Activated naive CD4-positive, alpha-beta T cell treated with anti-CD3 and anti-CD28 coated beads for 36 hours (primary cell): ENCODE measurements at places on chromosomes 1 and 21. TPM values are rescaled to one million over a fixed set of nuclear protein-coding genes. Genes with fewer than 3 reads are reported as not detected.

GJC2 gene
- total RNA-seq = 0.25 TPM

DNA sequence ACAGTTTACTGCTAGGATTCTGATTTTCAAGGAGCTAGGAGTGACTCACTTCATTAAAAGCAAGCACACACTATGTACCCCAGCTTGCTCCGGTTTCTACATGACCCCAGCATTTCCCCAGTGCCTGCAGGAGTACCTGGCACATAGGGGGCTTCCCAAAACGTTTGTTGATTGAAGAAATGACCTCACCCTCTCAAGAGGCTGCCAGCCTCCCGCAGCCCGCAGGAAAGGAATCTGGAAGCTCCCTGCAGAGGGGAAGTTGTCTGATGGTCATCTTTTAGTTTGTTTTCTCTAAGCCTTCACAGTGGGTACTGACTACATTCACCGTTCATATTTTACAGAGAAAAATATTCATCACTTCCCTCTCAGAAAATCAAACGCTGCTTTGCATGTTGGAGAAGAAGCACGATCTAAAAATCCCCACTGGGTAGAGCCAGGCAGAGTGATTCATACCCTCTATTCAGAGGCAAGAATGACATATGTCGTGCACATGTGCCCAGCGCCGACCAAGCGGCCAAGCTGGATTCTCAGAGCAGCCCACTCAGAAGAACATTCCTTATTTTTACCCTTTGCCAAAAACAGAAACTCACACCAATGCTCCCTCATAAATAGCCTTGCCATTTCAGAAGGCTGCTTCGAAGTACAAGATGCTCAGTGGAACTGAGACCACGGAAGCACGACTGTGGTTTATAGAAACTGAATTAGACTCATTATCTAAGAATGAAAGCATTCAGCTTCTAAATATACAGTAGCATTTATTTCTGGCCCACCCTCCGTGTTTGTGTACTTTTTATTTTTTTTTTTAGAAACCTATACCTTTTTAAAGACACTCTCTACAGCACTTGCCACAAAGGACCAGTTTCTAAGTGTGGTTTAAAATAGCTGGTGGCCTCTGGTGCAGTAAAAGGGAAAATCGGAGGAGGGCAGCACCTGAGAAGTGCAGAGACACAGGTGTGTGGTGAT, 143.2 kb downstream of the MIS18A start:
- no peak overlapping the region for H3K4me3 ChIP-seq
- no peaks in the 10 kb centered on the region for H3K36me3 ChIP-seq

DNA sequence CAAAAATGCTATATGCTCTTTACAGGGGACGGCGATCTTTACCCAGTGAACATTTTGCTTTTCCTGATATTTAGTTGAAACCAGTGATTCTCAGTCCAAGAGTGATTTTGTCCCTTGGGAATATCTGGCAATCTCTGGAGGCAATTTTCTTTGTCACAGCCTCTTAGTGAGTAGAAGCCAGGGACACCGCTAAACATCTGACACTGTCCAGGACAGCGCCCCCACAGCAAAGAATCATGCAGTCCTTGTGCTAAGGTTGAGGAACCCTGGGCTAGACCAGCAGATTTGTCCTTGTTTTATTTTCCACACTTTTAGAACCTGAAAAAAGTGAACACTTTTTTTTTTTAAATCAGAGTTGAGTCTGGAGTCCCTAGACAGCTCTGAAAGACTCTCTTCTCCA, 13.1 kb downstream of the EVA1C start:
- no peaks in the 10 kb centered on the region for H3K4me1 ChIP-seq
- H3K27ac ChIP-seq = no peak overlapping the region
- no peak overlapping the region for H3K4me3 ChIP-seq
- no peaks in the 10 kb centered on the region for H3K27me3 ChIP-seq

GRCh38 chr1:41341772-41342562, 19.3 kb upstream of the FOXO6 start:
- H3K27ac ChIP-seq = no peak overlapping the region
- H3K4me3 ChIP-seq = no peak overlapping the region
- H3K27me3 ChIP-seq = peaks cover 26% of the 10 kb centered on the region
- H3K36me3 ChIP-seq = no peaks in the 10 kb centered on the region

DNA sequence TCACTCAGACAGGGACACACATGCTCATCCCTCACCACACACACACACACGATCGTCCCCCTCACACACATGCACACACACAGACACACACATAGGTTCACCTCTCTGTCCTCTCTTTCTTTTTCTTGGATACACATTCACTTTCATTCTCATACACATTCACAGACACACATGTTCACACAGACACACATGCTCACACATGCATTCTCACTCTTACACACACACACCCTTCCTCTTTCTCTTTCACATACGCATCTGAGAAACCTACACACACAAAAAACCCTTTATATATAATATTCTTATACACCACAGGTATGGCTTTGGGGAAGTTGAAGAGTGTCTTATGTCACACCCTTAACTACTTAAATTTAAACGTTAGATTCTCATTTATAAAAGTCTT, 248.6 kb upstream of the RUNX1 start:
- no peaks in the 10 kb centered on the region for H3K36me3 ChIP-seq
- H3K4me3 ChIP-seq = no peak overlapping the region
- no peaks in the 10 kb centered on the region for H3K27me3 ChIP-seq
- peaks cover 18% of the 10 kb centered on the region for H3K4me1 ChIP-seq
- no peak overlapping the region for H3K27ac ChIP-seq

DNA sequence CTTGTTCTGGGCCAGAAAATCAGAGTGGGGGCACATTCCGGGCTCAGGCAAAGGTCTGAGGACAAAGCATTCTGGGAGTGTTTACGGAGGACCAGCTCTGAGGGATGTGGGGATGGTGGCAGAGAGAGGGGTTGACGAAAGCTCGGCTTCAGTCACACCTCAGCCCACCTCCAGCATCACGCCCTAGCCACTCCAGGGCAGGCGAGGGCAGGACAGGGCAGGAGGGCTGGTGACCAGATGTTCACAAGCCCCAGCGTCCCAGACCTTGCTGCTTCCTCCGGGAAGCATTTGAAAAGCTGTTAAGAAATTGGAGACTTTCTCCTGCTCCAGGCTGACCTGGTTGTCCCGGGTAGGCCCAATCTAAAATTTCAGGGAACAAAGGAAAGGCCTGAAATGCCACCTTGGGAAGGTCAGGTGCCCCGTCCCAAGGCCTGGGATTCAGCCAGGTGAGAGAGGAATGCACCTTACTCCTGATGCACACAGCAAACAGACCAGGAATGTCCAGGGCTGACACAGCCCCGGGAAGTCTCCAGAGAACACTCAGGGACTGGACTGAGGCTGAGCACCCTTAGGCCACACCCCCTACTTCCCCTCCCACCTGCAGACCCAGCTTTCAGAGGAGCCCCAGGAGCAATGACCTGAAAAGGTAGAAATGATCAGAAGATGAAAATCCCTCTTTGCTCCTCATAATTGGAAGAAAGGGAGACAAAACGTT, 71.9 kb upstream of the KLHDC7A start:
- no peak overlapping the region for H3K27ac ChIP-seq
- H3K36me3 ChIP-seq = no peaks in the 10 kb centered on the region

- DNase-seq = peak; percentile 23
- peaks cover 44% of the 10 kb centered on the region for H3K4me1 ChIP-seq
- peak overlapping the region; percentile 50 for H3K27ac ChIP-seq
- H3K36me3 ChIP-seq = no peaks in the 10 kb centered on the region
These were observed 95.2 kb downstream of the KCNJ15 start for GRCh38 chr21:38351961-38352521.

GRCh38 chr1:30572192-30572591, 151.2 kb downstream of the MATN1 start:
- H3K27ac ChIP-seq = no peak overlapping the region
- peaks cover 15% of the 10 kb centered on the region for H3K27me3 ChIP-seq
- no peak for DNase-seq
- no peak overlapping the region for H3K4me3 ChIP-seq
- no peaks in the 10 kb centered on the region for H3K4me1 ChIP-seq

KRTAP19-2 gene
- not detected for total RNA-seq

DNA sequence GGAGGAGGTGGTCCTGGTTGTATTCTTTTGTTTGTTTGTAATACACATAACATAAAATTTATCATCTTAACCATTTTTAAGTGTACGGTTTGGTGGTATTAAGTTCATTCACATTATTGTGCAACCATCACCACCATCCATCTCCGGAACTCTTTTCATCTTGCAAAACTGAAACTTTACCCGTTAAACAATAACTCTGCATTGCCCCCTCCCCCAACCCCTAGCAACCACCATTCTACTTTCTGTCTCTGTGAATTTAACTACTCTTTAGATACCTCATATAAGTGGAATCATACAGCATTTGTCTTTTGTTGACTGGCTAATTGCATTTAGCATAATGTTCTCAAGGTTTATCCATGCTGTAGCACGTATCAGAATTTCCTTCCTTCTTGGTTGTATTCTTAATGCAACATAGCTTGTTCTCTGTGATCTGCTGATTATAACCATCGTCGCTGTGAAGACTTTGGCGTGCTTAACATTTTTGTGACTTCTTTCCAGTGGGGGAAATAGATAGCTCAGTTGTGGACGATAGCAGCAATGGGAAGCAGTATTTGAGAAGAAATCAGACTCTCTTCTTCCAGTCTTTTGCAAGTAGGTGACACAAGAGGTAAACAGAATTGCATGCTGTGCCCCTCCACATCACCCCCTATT, 117.5 kb upstream of the HOOK1 start:
- no peaks in the 10 kb centered on the region for H3K27me3 ChIP-seq
- H3K36me3 ChIP-seq = no peaks in the 10 kb centered on the region
- no peak overlapping the region for H3K27ac ChIP-seq
- peaks cover 15% of the 10 kb centered on the region for H3K4me1 ChIP-seq
- peak; percentile 69 for DNase-seq

DNA sequence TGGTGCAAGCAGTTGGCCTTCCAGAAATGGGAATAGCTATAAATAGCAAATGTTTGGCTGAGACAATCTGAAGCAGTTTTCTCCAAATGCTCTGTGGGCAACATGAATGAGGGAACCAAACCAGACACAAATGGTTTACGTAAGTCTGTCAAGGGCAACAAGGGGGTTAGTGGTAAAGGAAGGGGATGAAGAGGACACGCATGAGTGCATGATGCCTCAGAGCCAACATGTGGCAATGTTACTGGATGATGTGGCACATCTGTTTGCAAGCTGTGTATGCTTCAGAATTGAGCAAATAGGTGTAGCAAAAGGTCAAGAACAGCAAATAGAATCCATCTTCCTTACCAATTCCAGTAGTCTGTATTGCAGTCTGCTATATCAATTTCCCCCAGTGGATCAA, 76.3 kb upstream of the LMO4 start:
- no peak overlapping the region for H3K4me3 ChIP-seq
- H3K36me3 ChIP-seq = no peaks in the 10 kb centered on the region
- H3K4me1 ChIP-seq = no peaks in the 10 kb centered on the region
- no peak for DNase-seq
- H3K27me3 ChIP-seq = peaks cover 23% of the 10 kb centered on the region

DNA sequence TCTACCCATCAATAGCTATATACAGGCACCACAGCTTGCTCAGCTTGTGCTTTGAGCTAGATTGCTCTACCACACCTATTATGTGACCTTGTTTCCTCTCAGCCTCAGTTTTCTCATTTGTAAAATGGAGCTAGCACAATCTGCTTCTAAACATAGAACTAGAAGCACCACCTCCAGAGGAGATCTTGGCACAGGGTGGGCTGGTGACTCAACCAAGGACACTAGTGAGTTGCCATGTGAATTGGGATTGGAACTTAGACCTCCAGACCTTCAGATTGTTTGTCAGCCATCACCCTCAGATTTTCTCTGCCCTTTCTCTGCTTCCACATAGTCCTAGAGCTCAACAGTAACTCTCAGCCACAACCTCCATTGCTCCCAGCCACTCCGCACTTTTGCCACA, 3.0 kb upstream of the MACO1 start:
- no peak overlapping the region for H3K4me3 ChIP-seq
- DNase-seq = no peak
- H3K27ac ChIP-seq = no peak overlapping the region

DNA sequence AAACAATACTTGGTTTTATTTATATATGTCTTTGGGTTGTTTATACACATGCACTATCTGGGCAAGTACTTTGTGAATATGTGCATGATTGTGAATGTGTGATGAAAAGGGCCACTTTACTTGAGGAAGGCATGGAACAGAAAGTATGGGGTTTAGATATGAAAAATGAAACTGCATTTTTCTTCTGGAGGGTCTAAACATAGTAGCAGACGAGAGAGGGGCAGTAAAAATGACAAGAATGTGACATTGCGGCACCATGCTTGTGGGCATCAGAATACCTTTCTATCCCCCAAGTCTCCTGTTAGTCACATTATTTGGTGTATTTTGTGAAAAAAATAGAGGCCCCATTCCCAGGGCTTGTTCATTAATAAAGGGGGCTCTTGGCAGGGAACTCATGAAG, 15.4 kb upstream of the MPZL1 start:
- DNase-seq = no peak
- peaks cover 24% of the 10 kb centered on the region for H3K4me1 ChIP-seq
- H3K27ac ChIP-seq = no peak overlapping the region
- H3K27me3 ChIP-seq = no peaks in the 10 kb centered on the region
- no peak overlapping the region for H3K4me3 ChIP-seq
- H3K36me3 ChIP-seq = peaks cover 3% of the 10 kb centered on the region

PTGFR gene
- not detected for total RNA-seq

- H3K4me1 ChIP-seq = no peaks in the 10 kb centered on the region
- no peak overlapping the region for H3K27ac ChIP-seq
- no peaks in the 10 kb centered on the region for H3K27me3 ChIP-seq
- H3K36me3 ChIP-seq = no peaks in the 10 kb centered on the region
- no peak for DNase-seq
These were observed 8.1 kb upstream of the PRELP start for GRCh38 chr1:203467550-203467921.

GRCh38 chr1:111769517-111770146, 13.9 kb downstream of the DDX20 start:
- H3K36me3 ChIP-seq = peaks cover 15% of the 10 kb centered on the region
- no peaks in the 10 kb centered on the region for H3K27me3 ChIP-seq
- peaks cover 12% of the 10 kb centered on the region for H3K4me1 ChIP-seq
- no peak overlapping the region for H3K27ac ChIP-seq

ZBTB37 gene
- total RNA-seq = 9.0 TPM

DNA sequence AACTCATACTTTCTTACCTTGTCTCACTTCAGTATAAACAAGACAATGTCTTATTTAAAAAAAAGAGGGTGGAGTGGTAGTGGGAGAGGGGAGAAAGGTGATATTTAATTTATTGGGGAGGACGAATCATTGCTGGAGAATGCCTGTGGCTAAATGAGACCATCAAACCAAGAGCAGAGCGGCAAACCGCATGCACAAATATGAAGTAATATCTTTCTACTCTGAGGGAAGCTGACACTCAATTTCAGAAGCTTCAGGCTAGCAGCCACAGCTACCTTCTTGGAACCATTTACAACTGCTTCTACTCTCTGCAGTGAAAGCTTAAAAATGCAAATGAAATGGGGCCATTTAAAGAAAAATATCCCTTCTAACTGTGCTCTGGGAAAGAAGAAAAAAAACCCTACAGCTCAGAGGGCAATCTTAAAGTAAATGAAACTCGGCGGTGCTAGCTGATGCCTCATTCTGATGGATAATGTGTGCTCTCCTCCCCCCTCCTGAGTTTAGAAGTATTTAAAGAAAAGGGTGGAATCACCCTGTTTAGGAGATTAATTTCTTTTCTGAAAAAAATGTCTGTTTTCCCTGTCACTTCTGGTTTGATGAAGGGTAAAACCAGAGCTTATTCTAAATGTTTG, 178.2 kb upstream of the CAMK1G start:
- no peaks in the 10 kb centered on the region for H3K4me1 ChIP-seq
- DNase-seq = no peak
- no peak overlapping the region for H3K4me3 ChIP-seq
- no peak overlapping the region for H3K27ac ChIP-seq
